ENCODE measurements at places on chromosomes 3 and 15.

- DNase-seq, result no peak
Measured at GRCh38 chr3:148796799-148797198, 30.8 kb upstream of the CPB1 start.

DNA sequence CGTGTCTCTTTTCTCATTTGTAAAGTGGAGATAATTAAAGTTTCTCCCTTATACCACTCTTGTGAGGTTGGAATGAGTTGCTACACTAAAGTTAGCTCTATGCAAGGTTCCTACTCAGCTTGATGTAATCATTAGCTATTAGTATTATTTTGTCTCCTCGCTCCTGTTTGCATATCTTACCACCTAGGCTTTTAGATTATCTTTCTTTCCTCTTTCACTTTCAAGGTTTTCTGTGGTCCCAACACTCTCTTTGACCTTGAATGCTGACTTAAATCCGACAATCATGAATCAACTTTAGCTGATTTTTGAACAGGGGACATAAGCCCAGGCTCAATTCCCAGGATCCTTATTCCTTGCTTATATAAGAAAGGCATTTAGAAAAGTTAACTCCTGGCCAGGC, 769.7 kb upstream of the GRM7 start:
- no peak for DNase-seq

DNA sequence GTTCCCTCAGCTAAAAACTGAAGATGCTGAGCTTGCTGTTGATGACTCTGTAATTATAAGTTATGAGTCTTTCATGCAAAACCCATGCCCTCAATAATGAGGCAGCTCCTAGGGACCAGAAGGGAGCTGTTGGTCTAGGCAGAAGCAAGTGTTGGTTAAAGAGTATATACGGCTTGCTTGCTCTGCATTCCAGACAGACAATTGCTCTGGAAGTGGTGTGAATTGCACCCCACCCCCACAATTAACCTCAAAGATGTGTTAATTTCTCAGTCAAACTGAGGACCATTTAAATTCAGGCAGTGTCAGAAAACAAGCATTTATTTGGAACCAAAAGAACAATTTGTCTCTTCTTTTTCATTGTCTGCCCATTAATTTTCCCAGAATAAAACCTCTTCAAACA, 163.5 kb upstream of the EOMES start:
- DNase-seq, result no peak

- no peak for DNase-seq
Measured at GRCh38 chr15:96514607-96515285, 184.2 kb downstream of the NR2F2 start.

DNA sequence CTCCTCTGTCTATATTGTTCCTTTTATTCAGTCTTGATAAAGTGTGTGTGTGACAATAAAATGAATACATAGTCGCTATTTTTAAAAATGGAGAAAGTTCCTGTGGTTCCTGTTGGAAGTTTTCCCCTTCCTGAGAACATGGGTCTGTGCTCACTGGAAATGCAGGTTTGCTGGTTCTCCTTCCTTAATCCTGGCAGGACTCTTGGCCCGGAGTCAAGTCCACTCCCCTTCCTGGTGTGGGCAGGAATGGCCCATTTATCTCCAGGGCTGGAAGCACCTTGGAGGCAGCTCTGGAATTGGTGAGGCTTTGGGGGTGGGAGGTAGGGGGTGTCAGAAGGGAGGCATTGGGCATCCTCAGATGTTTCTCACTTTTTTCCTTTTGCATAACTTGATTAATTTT, 30.1 kb downstream of the FOXL2 start:
- no peak for DNase-seq

DNA sequence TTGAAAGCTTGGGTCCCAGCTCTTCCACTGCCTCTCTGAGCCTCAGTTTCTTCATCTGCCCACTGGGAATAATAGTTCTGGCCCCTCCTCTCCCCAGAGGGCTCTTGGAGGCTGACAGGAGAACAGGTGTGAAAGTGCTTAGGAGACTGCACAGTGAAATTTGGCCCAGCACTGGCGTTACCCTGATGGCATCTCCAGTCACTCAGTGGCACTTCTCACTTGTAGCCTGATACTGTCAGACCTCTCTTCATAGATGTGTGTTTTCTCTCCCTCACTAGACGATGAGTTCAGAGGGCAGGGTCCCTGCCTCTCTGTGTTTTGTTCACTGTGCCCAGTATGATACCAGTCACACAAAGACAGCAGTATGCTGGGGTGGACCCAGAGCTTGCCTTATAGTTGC, 22.2 kb upstream of the IGDCC3 start:
- no peak for DNase-seq

DNA sequence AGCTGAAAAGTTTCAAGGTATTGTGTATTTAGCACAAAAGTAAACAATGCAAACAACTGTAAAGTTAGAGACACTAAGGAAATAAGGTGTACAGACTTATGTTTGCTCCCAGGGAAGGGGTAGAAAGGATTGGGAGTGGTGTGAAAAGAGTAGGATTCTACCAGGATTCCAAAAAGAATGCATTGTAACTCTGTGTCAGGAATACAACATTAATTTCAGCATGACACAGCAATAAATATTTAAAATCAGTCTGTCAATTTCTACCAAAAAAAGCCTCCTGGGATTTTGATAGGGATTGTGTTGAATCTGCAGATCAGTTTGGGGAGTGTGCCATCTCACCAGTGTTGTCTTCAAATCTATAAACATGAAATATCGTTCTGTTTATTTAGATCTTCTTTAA, 73.4 kb downstream of the LRRC28 start:
- no peak for DNase-seq

GRCh38 chr15:63586790-63587189, 10.4 kb upstream of the FBXL22 start:
- no peak for DNase-seq

DNA sequence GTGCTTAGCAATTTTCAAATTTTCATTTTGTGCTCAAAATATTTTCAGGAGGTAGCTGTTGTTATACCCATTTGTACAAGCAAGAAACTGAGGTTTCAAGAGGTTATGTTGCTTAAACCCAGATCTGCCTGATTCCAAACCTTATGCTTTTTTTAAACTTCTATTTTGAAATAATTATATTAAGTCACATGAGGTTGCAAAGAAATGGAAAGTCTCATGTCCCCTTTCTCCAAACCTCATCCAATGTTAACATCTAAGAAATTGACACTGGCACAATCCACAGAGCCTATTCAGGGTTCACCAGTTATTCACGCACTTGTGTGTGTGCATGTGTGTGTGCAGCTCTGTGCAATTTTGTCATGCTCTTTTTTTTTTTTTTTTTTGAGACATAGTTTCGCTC, 35.1 kb downstream of the B3GNT5 start:
- no peak for DNase-seq

DNA sequence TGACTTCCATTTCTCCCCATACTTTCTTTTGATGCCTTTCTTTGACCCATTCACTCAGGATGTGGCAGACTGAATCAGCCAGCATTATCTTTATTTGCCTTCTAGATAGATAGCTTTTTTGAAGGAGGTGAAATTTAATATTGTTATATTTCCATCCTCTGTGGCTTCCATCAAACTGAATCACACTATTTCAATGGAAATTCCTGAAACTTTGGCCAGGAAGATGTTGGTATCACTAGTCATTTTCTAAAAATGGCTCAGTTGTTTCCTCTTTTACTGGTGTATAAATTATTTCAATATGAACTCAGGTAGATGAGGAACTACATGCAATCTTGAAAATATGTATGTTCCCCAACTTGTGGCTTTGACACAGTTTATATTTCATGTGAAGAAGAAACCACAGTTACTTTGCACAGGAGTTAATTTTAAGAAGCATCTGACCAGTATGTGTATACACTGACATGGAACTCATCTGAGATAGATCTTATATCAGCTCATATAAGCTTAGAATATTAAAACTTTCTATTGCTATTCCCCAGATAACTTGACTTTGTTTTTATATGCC, 248.3 kb downstream of the CGGBP1 start:
- DNase-seq, result no peak

DNA sequence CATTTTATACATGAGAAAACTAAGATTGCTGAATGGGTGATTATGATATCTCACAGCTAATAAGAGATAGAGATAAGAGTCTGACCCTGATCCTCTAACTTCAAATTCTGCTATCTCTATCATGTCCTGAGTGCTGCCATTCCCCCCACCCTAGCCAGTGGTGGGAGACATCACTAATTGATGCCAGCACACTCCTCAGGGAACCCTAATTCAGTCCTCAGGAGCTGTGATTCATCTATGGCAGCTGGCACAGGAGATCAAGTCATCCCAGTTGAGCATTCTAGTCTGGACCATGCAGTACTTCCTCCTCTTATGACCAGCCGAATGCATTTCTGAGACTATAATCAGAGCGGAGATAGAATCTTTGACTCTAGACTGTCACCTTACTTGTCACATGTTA, 71.9 kb downstream of the SYNM start:
- no peak for DNase-seq

DNA sequence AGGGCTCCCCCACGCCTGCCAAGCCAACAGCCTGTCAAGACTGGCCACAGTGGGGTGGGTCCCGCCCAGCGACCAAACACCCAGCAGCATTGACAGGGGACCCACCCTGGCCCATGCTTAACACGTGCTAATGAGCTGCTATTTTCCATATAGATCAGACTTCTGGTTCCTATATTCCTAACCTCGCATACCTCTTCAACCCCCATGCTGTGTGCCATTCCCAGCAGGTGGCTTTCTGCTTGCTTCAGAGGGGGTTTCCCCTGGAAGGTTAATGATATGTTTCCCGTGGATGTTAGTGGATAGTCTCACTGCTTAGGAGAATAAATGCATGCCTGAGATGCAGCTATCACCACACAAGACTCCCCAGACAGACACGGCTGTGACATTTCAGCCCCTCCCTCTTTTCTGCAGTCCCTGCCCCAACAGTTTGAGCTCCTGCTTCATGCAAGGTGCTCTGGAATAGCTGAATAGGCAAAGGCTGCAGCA, 37.9 kb upstream of the MGLL start:
- DNase-seq, result no peak

- DNase-seq, result no peak
Measured at GRCh38 chr3:117914540-117915100, 1120.0 kb downstream of the IGSF11 start.

- no peak for DNase-seq
Measured at GRCh38 chr15:38021259-38021658, 86.8 kb downstream of the TMCO5A start.

DNA sequence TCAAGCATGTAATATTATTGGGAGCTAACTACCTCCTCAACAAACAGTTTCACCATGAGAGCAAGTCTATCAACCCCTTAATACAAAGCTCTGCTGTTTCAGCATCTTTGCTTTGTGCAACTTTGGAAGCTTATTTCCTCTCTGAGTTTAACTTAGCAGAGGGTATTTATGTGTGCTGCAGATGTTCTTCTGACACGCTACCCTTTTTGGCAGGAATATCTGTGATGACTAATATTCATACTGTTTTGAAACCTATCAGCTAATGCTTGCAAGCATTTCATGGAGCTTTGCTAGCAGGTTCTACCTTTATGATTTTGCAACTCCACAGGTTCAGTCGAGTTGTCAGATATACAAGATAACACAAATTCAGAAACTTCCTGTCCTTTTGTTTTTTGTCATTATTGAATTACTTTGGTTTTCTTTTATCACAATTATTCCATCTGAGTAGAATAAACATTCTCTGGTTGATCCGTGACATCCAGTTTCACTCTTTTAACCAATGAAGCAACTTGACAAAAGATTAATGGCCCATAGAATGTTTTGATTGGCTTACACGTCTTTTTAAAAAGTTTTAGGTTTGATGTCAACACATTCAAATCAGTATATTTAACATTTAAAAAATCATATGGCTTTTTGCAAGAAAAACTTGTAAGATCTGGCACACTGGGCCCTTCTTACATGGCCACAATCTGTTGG, 1.7 kb upstream of the SLC9A9 start:
- DNase-seq, result no peak

GRCh38 chr3:159757341-159758060, 231.1 kb upstream of the IL12A start:
- no peak for DNase-seq

DNA sequence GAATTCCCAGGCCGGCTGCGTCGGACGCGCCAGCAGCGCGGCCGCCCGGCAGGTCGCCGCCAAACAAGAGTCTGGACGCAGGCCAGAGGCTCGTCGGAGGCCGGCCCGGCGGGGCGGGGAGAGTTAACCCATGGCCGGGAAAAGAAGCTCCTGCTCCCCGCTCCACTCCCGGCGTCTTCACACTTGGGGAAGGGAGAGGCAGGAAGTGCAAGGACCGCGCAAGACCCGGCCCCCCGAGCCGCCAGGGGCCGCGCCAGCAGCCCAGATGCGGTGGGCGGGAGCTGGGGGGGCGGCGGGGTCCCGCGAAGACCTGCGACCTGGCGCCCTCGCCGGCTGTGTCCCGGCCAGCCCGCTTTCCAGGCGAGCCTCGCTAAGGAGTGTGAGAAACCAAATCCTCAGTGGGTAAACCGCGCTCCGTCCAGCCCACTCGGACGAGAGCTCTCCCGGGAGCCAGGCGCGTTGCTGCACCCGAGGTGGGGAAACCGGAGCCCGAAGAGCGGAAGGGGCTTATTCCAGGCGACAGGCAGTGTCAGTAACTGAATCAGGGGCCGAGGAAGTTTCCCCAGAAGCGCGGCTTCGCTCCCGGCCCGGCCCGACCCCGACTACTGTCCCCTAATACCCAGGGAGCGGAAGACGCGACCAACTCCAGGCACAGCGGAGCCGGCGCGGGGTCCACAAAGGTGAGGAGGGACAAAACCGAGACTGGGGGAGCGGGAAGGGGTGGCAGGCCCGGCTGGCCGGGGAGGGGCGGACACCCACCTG, 721 bp downstream of the ADAMTS7 start:
- peak; percentile 27 for DNase-seq

GRCh38 chr15:74383286-74383685, 15.8 kb upstream of the CYP11A1 start:
- DNase-seq, result no peak

DNA sequence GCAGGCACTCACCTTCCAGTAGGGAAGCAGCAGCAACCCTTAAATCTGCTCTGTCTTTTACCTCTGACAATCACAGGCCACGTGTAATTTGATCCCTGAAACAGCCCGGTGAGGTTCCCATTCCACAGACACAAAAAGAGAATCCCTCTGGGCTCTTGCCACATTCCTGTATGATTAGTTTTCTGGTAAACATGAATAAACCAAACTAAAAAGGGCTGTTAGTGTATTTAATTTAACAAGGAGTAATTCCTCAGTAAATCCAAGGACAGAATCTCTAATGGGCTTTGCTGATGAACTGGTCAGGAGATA, 186.9 kb downstream of the FAM43A start:
- DNase-seq, result no peak

DNA sequence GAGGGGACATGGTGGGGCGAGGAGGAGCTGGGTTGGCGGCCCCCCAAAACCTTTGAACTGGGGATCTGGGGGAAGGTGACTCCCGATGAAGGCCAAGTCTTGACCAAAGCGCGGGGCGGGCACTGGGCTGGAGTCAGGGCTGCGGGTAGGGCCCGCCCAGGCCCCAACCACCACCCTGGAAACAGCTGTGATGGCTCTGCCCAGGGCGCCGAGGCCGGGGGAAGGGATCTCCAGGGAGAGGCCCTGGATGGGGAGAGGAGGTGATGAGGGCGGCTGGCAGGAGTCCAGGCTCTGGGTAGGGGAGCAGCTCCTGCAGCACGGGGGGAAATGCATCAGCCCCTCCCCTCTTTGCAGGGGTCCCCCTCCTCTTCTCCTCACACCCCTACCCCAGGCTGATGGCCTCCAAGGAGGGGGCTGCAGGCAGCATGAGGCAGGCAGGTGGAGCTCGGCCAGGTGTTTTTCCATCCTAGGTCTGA, 5.9 kb upstream of the C15orf39 start:
- DNase-seq, result no peak

Measured in stimulated activated naive CD8-positive, alpha-beta T cell treated with anti-CD3 and anti-CD28 coated beads, Interleukin-15, amount 100 ng/mL, for 72 hours (primary cell).